ENCODE measurements at places on chromosomes 7 and 10. TPM values are rescaled to one million over a fixed set of nuclear protein-coding genes. Genes with fewer than 3 reads are reported as not detected.

DNA sequence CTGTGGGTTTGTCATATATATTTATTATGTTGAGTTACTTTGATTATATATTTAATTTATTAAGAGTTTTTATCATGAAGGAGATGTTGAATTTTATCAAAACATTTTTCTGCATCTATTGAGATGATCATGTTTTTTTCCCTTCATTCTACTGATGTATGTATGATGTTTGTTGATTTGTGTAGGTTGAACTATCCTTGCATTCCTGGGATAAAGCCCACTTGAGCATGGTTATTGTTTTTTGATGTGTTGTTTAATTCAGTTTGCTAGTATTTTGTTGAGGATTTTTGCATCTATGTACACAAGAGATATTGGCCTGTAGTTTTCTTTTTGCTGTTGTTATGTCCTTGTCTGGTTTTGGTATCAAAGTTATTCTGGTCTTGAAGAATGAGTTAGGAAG lies 31.1 kb downstream of the SCART1 start:
- no peaks in the 10 kb centered on the region for H3K4me1 ChIP-seq
- no peaks in the 10 kb centered on the region for H3K36me3 ChIP-seq
- no peak overlapping the region for H3K27ac ChIP-seq
- H3K27me3 ChIP-seq, result no peaks in the 10 kb centered on the region

GRCh38 chr10:89582022-89582421 lies 46.6 kb upstream of the SLC16A12 start:
- no peaks in the 10 kb centered on the region for H3K4me1 ChIP-seq
- DNase-seq, result no peak
- H3K36me3 ChIP-seq, result no peaks in the 10 kb centered on the region
- H3K27me3 ChIP-seq, result no peaks in the 10 kb centered on the region
- no peak overlapping the region for H3K27ac ChIP-seq

ARHGEF35 gene
- 1.3 TPM for total RNA-seq

AGMO gene
- 52.8 TPM for total RNA-seq

All from testis (tissue), 5 donors.